CMK (cell line): ENCODE measurements at places on chromosomes 1 and 21.

- DNase-seq: no peak
Observed at GRCh38 chr1:230414694-230415093, 11.4 kb downstream of the PGBD5 start.

DNA sequence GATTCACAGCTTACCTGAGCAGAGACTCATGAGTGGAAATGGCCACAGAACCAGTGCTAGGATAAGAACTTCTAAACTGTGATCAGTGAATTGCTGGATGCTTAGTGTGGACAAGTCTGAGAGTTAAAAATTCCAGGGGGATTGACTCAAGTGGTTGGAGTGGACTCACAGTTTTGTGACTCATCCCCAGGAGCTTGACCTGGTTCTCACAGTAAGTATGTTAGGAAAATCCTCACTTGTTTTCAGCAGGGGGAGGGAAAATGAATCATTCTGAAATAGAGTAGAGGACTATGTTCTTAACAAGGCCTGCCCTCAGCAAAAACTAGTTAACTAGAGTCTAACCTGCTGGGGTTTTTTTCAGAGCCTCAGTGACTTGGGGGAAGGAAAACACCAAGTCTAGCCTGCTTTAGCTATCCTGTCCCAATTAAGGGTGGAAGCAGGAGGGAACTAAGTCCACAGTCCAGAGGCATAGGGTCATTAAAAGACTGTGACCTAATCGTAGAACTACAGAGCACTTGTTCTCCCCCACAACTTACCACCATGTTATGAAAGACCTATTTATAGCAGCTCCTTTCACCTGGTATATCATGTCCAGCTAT, 6.1 kb upstream of the CDC73 start:
- no peak for DNase-seq

- no peak for DNase-seq
Observed at GRCh38 chr1:218433744-218434143, 88.6 kb downstream of the TGFB2 start.

- no peak for DNase-seq
Observed at GRCh38 chr1:77900687-77901293, 12.4 kb downstream of the NEXN start.

DNA sequence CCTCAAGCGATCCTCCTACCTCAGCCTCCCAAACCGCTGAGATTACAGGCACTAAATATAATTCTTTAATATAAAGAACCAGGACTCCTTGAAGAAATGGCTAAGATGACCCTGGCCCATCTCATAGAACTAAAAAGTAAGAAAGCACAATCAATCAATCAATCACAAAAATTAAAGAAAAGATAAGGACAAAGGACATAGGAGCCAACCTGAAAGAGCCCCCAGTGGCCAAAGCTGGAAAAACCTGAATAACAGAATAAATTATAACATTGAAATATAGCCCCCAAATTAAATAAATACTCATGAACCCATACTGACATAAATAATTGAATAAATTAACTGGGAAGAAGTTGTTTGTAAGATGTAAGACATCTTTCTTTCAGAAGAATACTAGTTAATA, 8.9 kb downstream of the NUP210L start:
- DNase-seq: no peak

DNA sequence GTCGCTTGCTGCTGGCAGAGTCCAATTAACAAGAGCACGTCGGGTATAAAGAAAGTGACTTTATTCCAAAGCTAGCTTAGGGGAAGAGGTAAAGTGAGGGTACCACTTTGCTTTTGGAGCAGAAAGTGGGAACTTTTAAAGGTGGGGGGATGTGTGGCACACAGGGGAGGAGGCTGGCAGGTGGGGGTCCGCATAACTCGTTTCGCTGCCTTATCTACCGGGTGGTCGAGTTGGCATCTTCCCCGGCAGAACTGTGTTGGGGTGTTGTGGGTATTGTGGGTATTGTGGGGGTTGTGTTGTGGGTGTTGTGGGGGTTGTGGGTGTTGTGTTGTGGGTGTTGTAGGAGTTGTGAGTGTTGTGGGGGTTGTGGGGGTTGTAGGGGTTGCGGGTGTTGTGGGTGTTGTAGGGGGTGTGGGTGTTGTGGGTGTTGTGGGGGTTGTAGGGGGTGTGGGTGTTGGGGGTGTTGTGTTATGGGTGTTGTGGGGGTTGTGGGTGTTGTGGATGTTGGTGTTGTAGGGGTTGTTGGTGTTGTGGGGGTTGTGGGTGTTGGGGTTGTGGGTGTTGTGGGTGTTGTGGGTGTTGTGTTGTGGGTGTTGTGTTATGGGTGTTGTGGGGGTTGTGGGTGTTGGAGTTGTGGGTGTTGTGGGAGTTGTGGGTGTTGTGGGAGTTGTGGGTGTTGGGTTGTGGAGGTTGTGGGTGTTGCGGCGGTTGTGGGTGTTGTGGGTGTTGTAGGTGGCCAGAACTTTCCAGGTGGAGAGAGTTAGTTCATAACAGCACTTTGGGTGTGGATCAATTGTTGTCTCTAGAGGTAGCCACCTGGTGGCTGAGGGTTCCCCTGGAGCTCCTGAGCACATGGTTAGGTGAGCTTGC, 52.7 kb downstream of the AGPAT3 start:
- no peak for DNase-seq

GRCh38 chr1:152756872-152757271, 953 bp upstream of the KPRP start:
- no peak for DNase-seq
